NCI-H2081 treated with DMSO at 0.1 percent for 48 hours (cell line): ENCODE measurements at places on chromosomes 2 and 18.
A peak's percentile ranks its signal among the peaks of the same experiment; 100 is the strongest.

GRCh38 chr2:6814312-6814711, 51.4 kb downstream of the CMPK2 start:
- DNase-seq, result no peak

- no peak for DNase-seq
These were observed 114.5 kb upstream of the ZFP36L2 start for GRCh38 chr2:43340945-43341356.

DNA sequence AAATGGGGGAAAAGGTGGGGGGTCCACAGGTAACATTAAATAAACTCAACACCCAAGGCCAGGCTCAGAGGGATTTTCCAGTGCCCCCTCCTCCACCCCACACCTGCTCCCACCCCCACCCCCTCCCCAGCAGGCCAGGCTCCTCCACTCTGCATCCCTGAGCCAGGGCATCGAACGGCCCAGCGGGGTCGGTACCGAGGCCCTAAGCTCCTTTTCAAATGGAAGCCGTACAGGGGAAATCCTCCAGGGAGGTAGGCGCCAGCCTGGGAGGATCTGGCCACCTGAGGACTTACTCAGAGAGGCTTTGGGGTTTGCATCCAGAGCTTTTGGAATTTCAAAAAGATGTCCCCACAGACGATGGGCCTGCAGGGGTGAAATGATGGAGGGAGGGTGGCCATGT, 46.5 kb downstream of the ZFP36L2 start:
- DNase-seq, result no peak

DNA sequence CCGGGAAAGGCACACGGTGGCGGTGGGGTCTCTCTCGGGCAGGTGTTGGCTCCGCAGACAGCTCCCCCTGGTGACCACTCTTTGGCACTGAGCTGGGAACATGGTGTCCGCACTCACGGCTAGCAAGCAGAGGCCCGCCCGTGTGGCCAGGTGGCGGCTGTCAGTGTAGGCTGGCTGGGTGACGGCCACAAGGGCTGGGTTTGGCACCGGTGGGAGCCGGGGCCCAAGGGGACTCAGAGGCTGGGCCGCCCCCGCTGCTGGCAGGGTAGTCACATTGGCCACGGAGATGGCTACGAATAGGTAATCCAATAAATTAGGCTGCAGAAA, 1071.7 kb downstream of the RPIA start:
- no peak for DNase-seq

- no peak for DNase-seq
These were observed 19.5 kb upstream of the YWHAQ start for GRCh38 chr2:9650119-9650821.

- no peak for DNase-seq
These were observed 117.2 kb upstream of the CDH20 start for GRCh38 chr18:61216051-61216450.

DNA sequence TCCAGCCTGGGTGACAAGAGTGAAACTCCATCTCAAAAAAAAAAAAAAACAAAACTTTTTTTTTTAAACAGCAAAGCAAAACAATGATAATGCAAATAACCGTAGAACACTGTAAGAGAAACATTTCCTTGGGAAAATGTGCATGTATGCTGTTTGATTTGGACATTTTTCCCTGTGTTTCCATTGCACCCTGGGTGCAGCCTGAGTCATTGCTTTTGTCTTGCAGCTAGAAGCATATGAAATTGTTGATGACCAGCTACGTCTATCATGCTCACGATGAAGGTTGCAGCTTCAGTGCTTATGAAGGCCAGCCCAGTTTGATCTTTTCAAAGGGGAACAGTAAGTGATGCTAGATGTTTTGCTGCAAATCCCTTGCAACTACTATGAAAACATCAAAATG, 41.5 kb downstream of the MOGAT1 start:
- no peak for DNase-seq

GRCh38 chr2:23414106-23414505, 29.1 kb downstream of the KLHL29 start:
- no peak for DNase-seq

DNA sequence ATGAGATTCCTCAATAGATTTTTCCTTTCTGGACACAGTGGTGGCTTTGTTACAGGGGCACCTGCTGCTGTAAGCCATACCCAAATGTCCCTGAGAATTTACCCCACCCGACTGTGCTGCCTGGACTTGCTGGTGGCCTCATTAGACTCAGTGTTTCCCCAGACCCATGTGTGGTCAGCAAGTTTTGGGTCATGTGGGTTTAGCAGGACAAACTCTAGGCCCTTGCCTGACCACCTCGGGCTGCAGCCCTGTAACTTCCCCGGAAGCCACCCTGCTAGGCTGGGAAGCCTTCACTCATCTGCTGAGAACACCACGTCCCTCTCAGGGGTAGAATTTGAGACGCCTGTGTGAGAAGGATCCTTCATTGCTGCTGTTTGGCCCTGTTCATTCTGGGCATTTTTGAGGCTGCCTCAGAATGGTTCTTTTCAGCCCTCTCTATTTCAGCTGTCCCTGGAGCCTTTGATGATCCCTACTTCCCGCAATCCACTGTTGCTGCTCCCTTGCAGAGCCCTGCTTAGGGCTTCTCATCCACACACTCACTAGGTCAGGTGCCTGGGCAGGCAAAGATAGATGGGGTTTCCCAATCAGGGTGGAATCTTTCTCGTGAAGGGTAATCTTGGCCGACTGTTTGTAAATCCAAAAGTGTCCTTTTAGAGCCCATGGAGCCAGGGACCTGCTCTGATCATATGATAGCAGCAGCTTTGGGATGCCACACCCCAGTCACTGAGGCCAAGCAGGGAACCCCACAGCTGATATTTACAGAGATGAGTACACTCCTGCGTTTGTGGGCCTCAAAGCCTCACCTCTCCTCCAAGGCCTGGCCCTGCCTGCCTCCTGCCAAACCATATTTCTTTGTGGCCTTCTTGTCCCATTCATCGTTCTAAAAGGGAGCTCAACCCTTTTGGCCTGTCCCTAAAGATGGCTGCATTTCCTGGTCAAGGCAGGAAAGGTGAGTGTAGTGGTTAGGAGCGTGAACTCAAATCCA, 6.7 kb downstream of the EHD3 start:
- no peak for DNase-seq

DNA sequence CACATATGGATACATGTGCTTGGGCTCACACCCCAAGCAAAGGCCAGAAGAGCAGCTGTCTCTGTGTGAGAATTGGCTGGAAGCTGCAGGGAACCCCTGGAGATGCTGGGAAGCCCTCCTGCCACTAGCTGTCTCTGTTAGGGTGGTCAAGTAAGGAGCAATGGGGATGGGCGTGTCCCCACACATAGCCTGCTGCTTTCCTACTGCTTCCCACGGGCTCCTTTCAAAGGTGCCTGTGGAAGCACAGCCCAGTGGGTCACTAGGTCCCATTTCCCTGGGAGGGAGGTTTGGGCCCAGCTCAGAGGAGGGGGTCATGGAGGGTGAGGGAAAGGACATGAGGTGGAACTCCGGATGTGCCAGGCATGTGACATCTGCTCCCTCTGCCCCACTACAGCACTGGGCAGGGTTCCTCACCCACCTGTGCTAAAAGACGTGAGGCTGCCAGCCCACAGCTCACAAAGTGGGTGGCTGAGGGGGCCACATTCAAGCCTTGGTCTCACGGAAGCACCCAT, 24.4 kb upstream of the MAL start:
- DNase-seq, result no peak

- DNase-seq, result no peak
These were observed 763.6 kb downstream of the ADCYAP1 start for GRCh38 chr18:1668279-1668678.

GRCh38 chr2:18123211-18123570, 244.7 kb downstream of the KCNS3 start:
- DNase-seq, result no peak

DNA sequence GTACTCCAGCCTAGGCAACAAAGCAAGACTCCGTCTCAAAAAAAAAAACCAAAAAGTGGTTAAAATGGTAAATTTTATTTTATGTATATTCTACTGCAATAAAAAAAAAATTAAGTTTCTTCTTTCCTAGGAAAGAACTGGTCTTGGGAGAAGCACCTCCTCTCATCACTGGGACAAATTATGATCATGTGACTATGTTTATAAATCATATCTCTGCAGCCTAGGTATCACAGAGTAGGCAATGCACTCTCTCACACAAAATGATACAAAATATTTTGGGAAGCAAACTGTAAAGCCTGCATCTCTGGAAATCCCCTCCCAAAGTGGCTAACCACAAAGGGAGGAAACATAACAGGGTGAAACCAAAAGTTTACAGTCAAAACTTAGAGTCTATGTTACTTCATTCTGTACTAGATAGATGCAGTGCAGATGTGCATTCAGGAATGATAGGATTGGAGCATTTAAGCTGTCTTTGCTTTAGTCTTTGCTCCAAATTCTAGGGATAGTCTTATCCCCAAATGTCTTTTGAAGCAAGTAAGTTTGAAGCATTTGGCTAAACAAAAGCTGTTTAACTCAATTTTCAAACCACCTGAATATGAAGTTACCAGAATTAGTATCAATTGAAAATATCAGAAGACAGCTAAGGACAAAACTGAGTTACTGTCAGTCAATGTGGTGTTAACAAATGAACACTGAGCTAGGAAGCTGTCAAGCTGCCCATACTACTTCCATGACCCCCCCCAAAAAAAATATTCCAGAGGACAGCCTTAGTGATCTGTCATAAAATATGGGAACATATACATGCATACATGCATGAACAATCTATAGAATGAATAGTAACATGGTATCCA, 21.1 kb upstream of the MALT1 start:
- no peak for DNase-seq

GRCh38 chr2:27737676-27738348, 33.7 kb upstream of the MRPL33 start:
- no peak for DNase-seq

DNA sequence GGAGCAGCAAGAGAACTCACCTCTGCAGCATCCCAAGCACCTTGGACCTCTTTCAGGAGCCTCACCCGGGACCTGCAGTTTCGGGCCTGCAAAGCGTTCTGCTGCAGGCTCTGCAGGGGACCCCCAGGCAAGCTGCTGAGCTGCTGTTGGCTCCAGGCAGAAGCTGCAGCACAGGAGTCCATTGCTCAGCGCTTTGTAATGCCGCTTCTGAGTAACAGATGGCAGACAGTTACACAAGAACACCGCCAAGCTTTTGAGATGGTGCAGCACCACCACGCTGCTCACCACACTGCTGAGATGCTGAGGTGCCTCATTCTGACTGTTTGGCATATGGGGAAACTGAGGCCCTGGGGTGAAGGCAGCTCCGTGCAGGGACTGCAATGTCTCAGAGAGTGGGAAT, 1.9 kb upstream of the GALNT14 start:
- DNase-seq, result no peak

DNA sequence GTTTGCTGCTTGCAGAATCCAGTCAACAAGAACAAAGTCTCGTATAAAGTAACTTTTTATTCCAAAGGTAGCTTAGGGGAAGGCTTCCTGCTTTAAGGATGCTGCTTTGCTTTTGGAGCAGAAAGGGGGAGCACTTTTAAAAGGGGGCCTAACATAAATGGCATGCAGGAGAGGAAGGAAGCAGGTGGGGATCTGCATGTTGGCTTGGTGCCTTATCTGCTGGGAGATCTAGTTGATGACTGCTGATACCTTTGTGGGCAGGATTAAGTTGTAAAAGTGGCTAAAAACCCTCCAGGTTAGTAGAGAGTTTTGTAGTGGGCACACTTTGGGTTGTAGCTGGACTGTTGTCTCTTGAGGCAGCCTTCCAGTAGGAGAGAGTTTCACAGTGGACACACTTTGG, 22.5 kb downstream of the UBR3 start:
- no peak for DNase-seq

- no peak for DNase-seq
These were observed 244.3 kb downstream of the GLI2 start for GRCh38 chr2:120979921-120980320.

DNA sequence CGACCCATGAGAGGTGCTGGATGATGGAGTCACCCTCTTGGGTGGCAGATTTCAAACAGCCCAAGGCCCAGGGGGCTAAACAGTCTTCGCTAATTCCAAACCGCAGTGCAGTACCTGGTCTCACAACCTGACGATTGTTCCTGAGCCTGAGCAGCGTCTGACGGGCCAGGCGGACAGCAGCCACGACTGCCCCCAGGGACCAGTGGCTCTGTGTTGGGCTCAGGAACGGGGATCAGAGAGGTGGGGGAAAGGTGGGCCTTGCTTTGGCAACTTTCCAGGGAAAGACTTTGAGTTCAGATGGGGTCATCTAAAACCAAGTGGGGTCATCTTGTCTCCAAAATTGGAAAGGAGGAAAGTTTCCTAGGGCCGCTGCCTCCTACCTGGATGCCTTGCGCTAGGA, 492 bp downstream of the COLEC11 start:
- DNase-seq, result no peak

- peak; percentile 55 for DNase-seq
These were observed 193.5 kb upstream of the TCF4 start for GRCh38 chr18:55781481-55781957.

- DNase-seq, result no peak
These were observed 171.3 kb downstream of the TMEM18 start for GRCh38 chr2:505941-506340.

DNA sequence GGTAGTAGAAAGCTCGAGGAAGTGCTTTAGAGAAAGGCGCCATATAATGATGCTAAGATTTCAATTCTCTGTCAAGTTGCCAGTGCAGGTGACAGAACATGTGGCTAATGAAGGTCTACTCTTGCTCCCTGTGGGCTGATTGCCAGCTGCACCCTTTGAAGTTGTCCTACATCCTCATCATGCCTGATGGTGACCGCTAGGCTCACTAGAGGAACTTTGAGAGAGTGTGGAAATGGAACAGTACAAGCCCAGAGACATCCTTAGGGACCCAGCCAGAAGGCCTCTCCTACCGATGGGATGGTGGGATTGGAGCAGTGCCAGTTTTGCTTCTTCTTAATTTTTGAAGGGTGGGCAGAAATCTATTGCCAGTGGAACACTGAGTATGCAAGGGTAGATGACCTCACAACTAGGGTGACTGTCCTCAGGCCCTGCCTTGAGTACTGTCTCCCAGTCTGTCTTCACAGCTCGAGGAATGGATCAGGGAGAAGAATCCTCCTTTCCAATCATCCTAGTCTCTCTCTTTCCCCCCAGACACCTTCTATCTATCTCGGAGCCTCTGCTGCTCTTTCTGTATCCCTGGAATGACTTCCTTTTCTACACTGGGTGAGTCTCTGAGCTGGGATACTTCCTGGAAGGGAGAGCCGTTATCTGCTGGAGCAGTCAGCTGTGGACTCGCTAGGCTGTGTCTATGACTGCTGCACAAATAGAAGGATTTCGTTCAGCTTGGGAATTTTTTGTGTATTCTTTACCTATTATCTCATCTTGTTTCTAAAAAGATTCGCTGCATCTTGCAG, 33.5 kb downstream of the LGALSL start:
- DNase-seq, result no peak

GRCh38 chr2:218964041-218964771, 4.7 kb downstream of the CDK5R2 start:
- DNase-seq, result no peak

GRCh38 chr2:137966043-137966442, 1.8 kb downstream of the HNMT start:
- DNase-seq, result no peak
